NCI-H1930 (cell line): ENCODE measurements at places on chromosomes 12 and 14.

DNA sequence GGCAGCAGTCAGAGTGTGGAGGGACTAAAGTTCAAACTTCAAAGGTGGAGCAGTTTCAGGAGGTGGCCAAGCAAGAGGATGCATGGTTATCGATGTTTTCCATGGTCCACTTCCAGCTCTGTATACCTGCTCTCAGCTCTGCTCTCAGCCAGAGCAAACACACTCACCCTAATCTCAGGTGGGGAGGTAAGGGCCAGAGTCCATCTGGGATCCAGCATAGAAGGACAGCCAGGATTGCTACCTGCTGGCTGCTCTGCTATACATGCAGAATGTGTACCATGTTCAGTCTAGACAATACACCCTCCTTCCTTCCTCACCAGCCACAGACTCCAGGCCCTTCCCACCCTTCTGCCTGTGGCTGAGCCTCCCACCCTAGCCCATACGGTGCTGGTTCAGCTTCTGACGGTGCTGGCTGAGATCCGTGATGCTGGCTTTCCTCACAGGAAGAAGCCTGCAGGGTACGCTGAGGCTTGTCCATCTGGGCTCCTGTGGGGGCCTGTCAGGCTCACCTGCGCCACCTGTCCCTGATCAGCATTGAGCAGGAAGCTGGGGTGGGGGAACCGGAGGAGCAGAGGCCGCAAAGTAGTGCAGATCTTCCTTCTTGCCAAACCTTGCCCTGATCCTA, 2.4 kb downstream of the CBLN3 start:
- no peak for DNase-seq

GRCh38 chr14:96519970-96520369, 17.8 kb downstream of the PAPOLA start:
- no peak for DNase-seq

DNA sequence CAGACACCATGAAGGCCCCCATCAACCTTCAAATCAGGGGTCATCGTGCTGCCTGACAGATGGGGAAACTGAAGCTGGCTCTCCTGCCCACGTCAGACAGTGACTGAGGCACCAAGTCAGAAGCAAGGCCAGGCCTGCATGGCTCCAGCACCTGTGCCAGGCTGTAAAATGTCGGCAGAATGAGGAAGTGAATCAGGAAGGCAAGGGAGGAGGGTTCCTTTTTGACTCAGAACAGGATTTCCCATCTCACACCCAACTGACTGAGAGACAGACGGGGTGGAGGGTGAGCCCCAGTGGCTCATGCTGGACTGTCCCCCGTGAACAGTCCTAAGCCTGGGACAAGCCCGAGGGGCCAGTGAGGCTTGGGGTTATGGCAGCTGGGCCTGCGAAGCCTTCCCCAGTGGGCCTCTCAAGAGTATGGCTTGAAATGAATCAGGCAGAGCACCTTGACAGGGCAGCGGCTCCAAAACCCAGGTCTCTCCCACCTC, 20.9 kb downstream of the SYNE3 start:
- DNase-seq, result no peak

DNA sequence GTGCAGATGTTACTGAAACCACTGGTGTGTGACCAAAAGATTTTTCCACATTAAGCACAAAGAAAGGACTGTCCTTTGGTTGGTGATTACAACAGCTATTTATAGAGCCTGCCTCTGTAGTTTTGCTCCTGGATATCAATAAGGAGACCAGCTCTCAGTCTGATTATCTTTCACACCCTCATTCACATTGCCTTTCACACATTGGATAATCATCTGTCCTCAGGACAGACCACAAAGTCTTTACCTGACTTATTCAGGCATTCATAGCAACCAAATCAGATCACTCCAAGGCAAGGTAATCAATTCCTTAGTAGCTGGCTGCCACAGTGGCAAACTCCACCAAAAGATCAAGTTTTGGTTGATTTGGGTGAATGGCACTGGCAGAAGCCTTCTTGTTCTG, 59.6 kb upstream of the CPSF6 start:
- no peak for DNase-seq

DNA sequence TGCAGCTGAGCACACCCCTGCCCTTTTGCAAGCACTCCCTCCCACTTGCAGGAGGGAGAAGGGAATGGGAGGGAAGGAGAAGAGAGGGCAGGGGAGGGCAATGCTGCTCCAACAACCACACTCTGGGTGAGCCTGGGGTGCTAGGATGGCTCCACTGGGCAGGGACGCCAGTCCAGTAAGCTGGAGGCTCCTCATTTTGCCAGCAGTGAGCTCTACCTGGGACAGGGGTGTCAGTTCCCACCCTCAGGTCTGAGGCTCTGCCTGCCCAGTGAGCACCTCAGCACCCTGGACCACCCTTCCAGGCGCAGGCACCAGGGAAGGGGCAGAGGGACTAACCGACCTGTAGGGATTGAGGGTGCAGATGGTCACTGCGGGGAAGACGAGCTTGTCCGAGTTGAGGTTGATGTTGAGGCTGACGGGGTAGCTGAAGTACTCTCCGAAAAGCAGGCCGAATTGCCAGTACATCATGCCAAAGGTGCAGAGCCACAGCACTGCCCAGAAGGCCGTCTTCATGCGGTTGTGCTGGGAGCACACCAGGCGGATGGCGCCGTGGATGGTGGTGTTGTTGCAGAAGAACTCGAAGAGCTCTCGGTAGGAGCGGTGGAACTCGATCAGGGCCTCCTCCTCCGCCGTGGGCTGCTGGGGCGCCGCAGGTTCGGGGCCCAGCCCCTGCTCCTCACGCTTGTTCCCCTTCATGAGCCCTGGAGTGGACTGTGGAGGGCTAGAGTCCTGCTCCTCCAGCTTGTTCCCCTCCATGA, 1.2 kb downstream of the SCNN1A start:
- DNase-seq, result no peak

- DNase-seq, result no peak
Measured at GRCh38 chr12:86774841-86775388, 518.7 kb upstream of the MGAT4C start.

GRCh38 chr14:68834816-68835215, 41.9 kb upstream of the ZFP36L1 start:
- no peak for DNase-seq

- DNase-seq, result peak; percentile 79
Measured at GRCh38 chr12:2795291-2796186, 769 bp downstream of the FKBP4 start.

- peak; percentile 65 for DNase-seq
Measured at GRCh38 chr12:112584266-112584722, 165.5 kb downstream of the PTPN11 start.

GRCh38 chr12:113782873-113783272, 183.3 kb downstream of the RBM19 start:
- no peak for DNase-seq

GRCh38 chr12:94762259-94762942, 112.0 kb upstream of the TMCC3 start:
- DNase-seq, result no peak
